ENCODE measurements at places on chromosomes 2 and 18.

DNA sequence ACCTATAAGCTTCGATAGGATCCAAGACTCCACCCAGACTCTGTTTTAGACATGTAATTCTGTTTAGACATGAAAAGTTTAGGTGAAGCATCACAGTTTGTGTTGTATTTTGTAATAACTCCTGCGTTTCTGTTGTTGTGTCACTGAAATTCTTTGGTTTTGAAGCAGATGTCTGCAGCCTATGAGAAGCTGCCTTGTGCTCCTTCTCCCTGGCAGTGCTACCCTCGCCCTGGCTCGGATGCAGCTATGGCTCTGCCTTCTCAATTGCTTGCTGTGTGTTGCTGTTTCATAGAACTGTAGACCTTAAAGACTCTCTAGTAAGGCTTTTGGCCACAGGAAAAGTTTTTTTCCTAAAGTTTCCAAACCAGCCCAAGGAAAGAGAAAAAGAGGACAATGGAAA lies 40.2 kb upstream of the ZNF638 start:
- DNase-seq: no peak

GRCh38 chr18:37666991-37667390 lies 101.4 kb upstream of the CELF4 start:
- DNase-seq: no peak

DNA sequence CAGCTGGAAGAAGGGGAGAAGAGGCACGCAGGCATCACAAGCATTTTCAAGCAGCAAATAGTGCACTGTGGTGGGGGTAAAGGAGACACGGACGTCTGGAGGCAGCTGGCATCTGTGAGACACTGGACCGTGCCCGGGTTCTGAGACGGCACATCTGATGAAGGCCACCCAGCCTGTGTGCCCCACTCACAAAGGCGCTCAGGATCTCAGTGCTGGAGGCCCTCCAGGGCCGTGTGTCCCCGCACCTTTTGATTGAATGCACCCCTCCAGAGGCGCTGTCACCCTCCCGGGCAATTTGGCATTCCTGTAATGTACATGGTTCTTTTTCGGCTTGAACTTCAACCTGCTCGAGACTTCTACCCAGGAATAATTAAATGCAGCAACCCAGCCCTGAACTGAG lies 101.5 kb upstream of the ODC1 start:
- DNase-seq: no peak

- no peak for DNase-seq
Observed at GRCh38 chr18:5036523-5036922, 160.5 kb downstream of the AKAIN1 start.

DNA sequence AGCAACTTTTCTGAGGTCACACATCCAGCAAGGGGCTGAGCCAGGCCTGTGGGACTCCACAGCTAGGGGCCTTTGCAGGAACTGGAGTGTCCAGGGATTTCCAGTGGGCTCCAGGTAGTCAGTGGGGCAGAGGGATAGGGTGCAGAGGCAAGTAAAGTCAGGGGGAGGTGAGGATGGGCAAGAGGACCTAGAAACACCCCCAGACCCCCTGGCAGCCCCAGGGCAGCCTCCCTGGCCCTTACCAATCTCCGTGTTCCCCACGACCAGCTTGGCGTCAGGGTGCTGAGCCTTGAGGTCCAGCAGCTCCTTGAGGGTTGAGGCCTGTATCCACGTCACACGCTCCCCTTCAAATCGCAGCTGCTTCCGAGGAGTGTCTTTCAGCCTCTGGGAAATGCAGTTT lies 28.4 kb downstream of the XDH start:
- DNase-seq: no peak

GRCh38 chr2:129911363-129912065 lies 68.0 kb upstream of the RAB6C start:
- no peak for DNase-seq

DNA sequence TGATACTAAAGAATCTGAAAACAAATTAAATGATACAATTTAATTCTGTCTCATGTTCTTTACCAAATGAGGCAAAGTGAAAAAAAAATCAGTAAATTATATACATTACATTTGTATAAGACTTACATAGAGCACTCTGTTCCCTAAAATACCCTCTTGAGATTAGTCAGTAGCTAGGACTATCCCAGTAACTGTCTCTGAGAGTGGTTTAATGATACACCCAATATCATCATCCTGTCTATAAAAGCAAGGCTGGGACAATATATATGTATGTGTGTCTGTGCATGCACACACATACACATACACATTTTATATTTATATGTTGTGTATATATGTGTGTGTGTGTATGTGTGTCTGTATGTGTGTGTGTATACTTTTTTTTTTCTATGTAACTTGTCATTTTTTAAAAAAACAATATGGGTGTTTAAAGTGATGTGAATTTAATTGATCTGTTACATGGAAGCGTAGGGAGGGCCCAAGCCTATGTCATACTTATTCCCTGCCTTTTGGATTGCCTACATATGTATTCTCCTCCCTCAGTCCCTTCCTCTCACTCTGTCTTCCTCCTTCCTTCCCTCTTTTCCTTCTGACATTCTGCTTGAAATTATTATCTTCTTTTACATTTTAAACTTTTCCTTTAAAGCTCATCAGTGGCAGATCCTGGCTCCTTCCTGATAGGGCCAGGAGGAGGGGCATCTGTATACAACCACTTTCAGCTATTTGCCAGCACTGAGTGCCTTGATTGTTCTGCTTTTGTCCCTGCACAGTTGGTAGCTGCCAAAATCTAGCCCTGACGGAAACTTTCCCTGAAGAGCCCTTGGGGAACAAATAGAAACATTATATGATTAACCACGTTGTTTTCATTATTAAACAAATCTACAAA lies 6.8 kb downstream of the ASXL3 start:
- no peak for DNase-seq

DNA sequence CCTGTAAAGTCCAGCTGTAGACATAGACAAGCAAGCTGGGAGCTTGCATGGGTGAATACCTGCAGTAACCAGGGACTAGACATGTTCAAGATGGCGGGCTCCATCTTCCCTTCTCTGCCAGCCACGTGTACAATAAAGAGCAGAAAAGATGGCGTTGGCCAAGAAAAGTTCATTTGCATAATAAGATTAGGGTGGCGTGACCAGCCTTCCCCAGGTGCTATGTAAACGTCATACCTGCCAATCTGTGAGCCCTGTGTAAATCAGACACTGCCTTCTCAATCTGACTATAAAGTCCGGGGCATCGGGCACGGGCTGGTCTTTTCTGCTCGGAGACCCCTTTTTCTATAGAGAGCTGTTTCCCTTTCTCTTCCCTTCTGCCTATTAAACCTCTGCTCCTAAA lies 101.6 kb upstream of the XPO1 start:
- DNase-seq: no peak

GRCh38 chr2:50863218-50863617 lies 168.7 kb downstream of the NRXN1 start:
- DNase-seq: no peak

DNA sequence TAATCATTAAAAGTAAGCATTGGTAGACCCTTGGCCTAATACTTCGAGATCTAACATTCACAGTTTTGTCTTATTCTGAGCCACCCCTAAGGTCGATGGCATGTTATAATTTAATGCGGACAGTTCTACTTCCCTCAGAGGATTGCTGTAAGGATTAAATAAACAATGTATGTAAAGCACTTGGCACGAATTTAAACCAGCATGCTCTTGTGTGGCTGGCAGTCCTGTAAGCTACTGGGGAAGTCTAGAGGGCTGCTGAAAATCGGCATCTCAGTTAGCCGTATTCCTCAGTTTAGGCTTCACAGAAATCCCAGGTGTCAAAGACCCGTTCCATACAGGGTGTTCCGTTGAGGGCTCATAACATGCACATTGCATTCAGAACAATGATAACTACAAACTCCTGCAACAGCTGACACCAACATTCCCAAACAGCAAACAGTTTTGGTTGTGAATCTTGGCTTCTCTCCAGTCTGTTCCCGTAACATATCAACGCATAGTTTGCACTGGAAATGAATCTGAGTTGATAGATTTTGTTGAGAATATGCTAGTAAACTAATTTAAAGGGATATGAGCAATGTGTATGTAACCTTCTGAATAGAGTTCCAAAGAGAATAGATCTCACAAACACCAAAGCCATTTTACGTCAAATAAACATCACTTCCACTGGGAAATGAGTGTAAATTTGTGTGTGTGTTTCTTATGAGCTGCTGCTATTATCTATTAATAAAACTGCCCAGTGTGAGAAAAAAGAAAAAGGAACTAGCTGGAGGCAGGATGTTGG lies 52.2 kb upstream of the ACKR3 start:
- DNase-seq: no peak

DNA sequence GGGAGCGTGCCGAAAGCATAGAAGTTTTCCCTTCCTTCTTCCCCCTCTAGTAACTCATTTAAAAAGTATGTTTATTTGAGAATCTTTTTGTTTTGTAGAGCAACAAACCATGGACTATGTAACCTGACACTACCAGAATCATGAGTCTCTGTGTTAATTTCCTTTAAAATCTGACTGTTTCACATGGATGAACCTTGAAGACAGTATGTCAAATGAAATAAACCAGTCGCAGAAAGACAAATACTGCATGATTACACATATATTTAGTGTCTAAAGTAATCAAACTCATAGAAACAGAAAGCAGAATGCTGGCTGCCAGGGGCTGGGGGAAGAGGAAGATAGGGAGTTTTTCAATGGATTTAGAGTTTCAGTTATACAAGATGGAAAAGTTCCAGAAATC lies 32.3 kb downstream of the PTPN2 start:
- DNase-seq: no peak

DNA sequence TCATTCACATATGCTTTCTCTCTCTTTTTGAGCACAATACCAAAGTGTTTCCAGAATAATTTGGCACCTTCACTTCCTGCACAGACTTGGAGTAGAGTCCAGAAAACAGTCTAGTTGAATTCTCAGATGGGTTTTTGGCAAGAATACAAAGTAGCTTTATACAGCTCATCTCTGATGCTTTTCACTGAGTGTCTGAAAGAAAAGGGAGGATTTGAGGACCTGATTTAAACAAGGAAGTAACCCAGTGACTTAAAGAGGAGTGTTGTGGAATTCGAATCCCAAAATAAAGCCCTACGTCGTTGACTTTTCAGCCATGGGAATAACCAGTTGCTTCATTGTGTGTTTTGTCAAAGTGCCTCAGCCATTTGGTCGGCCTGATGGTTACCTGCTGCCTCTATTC lies 31.8 kb downstream of the METAP1D start:
- DNase-seq: no peak

DNA sequence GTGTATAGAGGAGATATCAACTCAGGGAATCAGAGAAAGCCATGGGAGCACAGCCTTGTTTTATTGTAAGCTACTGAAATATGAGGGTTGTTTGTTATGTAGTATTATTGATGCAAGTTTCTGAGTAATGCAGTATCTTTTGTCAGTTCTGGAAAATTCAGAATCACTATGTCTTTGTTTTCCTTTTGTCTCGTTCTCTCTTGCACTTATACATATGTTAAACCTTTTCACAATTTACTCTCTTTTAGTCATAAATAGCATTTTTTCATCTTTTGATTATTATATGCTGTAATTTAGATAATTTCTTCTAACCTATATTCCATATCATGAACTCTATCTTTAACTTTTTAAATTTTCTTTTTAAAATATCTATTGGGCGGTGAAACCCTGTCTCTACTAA lies 85.0 kb upstream of the COL3A1 start:
- no peak for DNase-seq

GRCh38 chr2:39275016-39275415 lies 31.2 kb upstream of the CDKL4 start:
- DNase-seq: no peak

DNA sequence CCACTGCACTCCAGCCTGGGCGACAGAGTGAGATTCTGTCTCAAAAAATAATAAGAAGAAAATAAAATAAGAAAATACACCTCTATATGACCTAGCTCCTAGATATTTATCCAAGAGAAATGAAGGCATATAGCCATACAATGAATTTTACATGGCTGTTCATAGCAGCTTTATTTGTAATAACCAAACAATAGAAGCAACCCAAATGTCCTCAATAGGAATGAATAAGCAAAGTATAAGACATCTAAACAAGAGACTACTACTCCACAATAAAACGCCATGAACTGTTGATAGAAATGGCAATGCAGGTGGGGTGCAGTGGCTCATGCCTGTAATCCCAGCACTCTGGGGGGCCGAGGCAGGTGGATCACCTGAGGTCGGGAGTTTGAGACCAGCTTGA lies 31.2 kb upstream of the MYCN start:
- no peak for DNase-seq

DNA sequence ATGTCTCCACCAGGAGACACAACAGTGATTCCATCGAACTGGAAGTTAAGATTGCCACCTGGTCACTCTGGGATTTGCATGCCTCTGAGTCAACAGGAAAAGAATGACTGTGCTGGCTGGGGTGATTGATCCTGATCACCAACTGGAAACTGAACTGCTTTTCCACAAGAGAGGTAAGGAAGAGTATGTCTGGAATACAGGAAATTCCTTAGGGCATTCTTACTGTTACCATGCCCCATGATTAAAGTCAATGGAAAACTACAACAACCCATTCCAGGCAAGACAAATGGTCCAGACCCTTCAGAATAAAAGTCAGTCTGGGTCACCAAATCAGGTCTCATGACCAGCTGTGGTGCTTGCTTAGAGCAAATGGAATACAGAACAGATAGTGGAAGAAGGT lies 12.0 kb upstream of the DDX1 start:
- DNase-seq: no peak

DNA sequence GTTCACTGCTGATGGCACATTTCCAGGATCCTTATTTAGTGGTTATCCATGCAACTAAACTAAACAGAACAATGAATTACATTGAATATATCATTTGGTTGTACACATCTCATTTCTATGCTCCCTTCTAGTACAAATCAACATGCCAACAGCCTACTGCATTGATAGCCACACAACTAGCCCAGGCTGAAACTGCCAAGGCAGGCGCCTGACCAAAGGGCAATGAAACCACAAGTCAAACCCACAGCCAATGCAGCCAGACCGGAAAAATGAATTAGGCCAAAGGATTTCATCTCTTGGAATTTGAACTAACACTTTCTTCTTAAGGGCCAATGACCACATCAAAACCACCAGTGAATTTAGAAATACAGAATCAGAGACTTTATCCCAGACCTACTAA lies 196.4 kb downstream of the NOL4 start:
- no peak for DNase-seq

DNA sequence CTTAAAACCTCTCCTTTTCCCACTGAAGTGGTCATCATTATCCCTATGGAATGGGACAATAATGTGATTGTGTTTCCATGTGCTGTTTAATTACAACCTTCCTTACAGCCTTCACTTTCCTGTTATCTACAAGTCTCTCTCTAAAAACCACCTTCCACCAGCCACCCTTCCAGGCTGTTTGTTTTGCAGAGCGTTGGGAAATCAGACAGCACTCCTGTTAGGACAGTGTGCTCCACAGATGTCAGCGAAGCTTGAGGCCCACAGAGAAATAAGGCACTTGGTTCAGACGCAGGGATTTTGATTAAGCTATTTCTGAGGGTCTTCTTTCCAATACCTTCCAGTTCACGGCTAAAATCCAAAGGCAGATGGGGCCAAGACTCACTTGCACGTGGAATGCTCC lies 32.3 kb upstream of the ASPRV1 start:
- DNase-seq: no peak

GRCh38 chr2:125086313-125087184 lies 1061.5 kb downstream of the CNTNAP5 start:
- no peak for DNase-seq

- no peak for DNase-seq
Observed at GRCh38 chr2:10515887-10516286, 67.8 kb upstream of the ODC1 start.
